ENCODE measurements at places on chromosomes 11 and 22.

GRCh38 chr11:34826384-34826726 lies 89.8 kb downstream of the APIP start:
- no peak for DNase-seq

GRCh38 chr11:103079833-103080232 lies 12.1 kb downstream of the DCUN1D5 start:
- peak; percentile 14 for DNase-seq

DNA sequence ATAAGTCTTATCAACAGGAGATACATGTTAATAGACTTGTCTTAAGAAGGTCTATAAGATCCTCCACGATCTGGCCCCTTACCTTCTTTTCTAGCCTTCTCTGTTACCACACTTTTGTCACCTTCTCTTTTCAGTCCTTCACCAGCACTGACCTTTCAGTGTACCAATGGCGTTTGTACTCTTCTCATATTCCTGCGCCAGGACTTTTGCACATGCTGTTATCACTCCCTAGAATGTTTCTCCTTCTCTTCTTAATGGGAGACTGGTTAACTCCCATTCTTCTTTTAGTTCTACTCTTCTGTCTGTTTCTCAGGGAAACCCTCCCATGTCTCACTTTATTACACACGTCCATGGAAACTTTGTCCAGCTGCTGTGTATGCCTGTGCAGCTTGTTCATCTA lies 4.4 kb upstream of the EED start:
- DNase-seq, result no peak

- DNase-seq, result no peak
Observed at GRCh38 chr22:29478326-29479276, 1.4 kb upstream of the NEFH start.

DNA sequence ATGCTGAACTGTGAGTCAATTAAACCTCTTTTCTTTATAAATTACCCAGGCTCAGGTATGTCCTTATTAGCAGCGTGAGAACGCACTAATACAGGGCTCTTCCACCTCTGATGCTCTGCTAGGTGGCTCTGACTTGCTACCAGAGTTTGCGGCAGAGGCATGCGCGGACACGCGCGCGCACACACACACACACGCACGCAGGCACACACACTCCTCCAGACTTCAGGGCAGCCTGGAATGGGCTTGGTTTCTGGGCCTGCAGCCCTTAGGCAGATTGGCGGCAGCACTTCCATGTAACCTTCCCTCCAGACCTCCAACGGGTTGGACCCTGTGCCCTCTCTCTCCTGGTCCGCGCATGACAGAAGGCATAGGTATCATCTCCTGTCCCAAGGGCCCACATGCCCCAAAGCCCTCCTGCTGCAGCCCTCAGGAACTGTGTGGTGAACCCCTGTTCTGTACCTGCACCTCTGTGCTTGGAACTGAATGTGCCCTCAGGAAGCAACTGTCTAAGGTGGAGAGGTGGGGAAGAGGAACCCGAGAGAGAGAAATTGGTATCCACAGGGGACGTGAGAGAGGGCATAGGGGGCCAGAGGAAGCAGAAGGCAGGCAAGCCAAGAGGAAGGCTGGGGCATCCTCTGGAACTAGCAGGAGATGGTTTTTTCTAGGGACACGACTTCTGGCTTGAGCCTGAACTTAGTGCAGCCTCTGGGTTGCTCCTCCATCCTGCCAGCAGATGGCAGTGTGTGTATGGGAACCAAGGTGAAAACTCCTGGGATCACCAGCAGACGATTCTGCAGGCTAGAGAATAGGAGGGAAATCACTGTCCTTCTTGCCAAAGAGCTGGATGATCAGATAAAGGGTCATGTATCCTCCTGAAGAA lies 23.4 kb upstream of the RIC3 start:
- DNase-seq, result peak; percentile 63

DNA sequence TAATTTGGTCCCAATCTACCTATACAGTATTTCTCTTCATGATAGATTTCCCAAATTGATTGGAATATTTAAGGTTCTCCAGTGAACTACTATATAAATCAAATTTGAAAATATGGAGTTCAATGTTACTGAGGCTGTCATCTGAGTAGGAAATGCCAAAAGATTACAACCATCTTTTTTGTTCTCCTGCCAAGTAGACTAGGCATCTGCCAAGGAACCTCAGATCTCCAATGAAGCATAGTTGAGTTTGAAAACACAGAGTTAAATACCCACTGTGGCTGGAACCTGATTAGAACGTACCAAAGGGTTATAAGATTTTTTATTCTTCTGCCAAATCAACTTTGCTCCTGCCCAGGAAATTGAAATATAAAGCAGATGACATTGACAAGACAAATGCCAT lies 330.9 kb downstream of the CNTN5 start:
- peak; percentile 27 for DNase-seq

DNA sequence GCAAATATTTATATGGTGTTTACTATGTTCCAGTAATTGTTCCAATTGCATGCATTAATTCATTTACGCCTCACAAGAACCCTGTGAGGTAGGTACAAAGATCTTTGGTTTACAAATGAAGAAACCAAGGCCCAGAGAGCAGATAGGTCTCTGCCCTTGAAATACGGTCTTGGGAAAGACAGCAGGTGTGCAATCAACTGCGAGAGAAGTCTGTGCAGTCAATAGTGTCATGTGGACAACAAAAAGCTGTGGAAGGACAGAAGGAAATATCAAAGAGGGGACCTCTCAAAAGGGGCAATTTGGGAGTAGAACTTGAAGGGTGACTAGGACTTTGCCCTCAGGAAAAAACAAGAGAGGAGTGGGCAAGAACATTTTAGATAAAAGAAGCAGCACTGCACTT lies 8.9 kb downstream of the CNTF start:
- no peak for DNase-seq

DNA sequence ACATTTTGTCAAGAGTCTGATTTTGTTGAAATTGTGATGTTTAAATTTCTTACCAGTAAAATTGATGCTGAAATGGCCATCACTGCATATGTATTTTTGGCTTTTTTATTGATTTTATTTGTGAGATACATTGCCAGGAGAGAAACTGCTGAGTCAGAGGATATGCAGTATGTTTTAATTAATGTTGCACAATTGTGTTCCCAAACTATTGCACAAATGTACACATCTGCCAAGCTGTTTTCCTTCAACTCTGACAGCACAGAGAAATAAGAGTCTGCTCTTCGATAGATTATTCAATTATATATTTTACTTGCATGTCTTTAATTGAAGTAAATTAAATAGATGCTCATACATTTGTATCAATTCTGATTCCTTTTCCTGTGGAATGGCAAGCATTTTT lies 640.2 kb upstream of the LUZP2 start:
- peak; percentile 62 for DNase-seq

- peak; percentile 54 for DNase-seq
Observed at GRCh38 chr22:19864538-19865106, 9.9 kb upstream of the GNB1L start.

- no peak for DNase-seq
Observed at GRCh38 chr11:55357560-55358184, 10.1 kb upstream of the OR4A15 start.

- no peak for DNase-seq
Observed at GRCh38 chr22:43530349-43531201, 118.8 kb downstream of the MPPED1 start.

DNA sequence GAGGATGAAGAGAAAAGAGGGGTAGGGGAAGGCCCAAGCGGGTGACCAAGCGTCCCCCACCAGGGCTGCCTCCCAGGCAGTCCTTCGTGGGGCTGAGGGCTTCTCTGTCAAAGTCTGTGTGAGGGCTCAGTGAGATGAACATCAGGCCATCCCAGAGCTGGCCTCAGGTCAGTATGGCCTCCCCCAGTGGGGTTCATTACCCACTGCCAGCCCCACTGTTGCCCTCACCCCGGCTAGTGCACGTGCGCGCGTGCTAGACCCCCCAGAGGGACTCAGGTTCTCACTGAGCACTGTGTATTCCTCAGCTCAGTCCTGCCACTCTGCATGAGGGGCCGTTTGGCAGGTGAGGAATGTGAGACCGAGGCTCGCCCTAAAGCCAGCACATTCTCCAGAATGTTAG lies 3.3 kb downstream of the KDELR3 start:
- no peak for DNase-seq

GRCh38 chr11:24642648-24643047 lies 145.8 kb downstream of the LUZP2 start:
- DNase-seq, result no peak

DNA sequence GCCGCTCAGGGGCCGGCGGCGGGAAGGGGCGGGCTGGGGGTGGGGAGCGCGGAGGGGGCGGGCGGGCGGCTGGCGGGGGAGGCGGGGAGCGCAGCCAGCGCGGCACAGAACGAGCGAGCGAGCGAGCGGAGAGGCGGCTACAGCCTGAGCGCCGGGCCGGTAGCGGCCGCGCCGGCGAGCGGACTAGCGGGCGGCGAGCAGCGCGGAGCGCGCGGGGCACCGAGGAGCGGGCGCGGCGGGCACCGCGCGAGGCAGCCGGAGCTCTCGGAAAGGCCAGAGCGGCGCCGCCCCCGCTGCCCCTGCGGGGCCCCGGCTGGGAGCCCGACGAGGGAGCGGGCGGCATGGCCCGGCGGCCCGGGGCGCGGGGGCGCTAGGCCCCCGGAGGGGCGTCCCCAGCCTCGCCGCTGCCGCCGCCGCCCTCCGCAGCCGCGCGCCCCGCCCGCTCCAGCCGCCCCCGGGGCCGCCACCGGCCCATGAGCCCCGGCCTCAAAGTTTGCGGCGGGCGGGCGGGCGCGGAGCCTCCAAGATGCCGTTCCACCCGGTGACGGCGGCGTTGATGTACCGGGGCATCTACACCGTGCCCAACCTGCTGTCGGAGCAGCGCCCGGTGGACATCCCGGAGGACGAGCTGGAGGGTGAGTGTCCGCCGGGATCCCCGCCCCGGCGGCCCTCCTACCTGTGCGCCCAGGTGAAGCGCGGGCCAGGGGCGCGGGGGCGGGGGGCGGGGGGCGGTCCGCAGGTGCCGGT lies at the start of gene CABP7:
CABP7 (plus strand) TSS at position 105 of the 747 bp plus-strand sequence; CDS start at position 527, 422 bp downstream.
- no peak for DNase-seq

DNA sequence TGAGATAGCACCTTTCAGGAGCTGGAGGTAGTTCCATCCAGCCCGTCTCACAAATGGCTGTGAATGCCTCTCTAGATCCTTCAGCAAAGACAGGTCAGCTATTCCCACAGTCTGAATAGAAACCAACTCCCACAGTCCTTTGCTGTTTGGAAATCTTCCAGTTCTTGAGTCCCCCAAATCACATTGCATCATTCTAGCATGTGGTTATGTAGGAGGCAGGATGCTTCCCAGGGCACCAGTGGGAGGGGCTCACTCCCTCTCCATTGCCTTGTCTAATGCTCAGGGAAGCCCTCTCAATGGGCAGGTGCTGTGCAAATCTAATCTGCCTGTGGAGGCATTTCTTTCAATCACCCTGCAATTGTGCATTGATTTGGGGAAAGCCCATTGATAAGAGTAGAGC lies 14.6 kb downstream of the NAV2 start:
- DNase-seq, result peak; percentile 67

DNA sequence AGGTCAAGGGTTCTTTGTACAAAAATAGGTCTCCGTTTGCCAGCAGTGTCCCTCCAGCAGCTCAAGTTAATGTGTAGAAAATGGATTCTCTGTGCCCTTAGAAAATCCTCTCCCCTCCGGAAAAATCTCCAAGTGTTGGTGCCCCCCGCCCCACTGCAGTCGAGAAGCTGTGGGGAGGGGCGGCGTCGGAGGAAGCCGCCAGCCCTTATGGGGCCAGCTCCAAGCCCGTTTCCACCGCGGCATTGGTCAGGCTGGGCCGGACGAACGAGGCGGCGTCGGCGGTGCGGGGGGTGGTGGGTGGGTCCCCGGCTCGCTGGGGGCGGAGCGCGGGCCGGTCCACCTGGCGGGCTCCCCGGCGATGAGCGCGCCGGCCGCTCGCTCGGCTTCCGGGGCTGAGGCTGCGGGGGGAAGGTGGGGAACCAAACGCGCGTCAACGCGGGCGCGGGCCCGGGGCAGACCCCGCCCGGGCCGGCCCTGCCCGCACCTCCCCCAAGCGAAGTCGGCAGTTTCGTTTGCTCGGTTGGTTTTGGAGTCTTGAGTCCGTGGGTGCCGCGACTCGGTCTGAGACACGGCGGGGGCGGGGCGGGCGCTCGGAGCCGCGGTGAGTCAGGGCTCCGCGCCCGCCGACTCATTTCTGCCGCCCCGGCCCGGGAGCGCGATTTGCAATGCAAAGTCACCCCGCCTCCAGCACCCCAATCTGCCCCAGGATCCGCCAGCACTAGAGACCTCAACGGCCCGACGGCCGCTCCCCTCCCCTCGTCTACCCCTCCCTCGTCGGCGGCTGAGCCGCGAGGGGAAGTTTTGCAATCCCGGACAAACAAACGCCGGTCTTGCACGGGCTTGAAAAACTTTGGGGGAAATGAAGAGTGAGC lies 1.4 kb downstream of the ASCL2 start:
- no peak for DNase-seq

DNA sequence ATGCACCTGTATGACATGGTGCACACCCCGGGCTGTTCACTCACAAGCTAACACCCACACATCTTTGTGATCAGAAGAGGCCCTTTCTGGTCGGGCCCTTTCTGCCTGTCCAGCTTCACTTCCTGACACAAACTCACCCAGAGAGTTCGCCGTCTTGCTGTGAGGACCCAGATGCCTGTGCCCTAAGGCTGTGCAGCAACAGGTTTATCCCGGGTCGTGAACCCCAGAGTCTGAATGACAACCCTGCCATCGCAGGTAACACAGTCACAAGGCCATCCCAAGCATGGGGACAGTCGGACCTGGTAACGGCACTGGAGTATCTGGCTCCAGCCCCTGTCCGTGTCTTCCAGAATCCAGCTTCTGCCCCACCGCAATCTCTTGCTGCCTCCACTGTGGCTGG lies 235.1 kb downstream of the BUD13 start:
- DNase-seq, result no peak

- DNase-seq, result no peak
Observed at GRCh38 chr11:129387434-129387833, 11.8 kb downstream of the BARX2 start.

DNA sequence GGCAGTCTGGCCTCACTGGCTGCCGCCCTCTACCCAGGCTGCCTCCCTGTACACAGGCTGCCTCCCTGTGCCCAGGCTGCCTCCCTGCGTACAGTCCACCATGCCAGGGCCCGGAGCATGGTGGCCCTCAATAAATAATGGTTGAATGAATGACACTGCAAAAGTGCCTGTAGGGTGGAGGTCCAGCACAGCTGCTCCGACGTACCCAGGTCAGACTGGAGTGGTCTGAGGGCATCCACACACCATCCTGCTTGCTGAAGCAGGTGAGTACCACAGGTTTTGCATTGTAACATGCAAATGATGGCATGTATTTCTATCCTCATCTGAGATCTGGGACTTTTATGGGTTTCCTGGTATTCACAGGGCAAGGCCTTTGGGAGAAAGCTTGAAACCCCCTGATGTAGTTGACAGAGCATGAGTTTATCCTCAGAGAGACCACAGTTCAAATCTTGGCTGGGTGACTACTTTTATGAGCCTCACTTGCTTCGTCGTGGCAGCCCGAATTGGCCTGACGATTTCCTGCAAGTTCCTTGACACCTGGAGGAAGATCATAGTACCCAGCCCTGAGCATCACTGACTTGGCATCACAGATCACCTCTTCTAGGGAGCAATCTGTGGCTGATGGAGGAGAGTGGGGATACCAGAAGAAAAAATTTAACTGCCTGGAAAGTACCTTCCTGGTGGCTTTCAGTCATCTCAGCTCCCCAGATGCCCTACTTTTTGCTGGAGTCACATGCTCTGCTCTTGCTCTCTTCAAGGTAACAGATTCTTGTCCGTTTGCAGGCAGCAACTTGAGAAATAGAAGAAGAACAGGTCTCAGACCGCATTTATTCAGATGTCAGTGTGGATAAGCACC lies 16.0 kb upstream of the CYB5R3 start:
- DNase-seq, result no peak

All from fibroblast of skin of scalp (primary cell).